Parietal lobe (tissue), 2 donors: ENCODE measurements at places on chromosomes 11 and 22. TPM values are rescaled to one million over a fixed set of nuclear protein-coding genes. Genes with fewer than 3 reads are reported as not detected.

DDIAS gene
- 2.5 TPM for total RNA-seq

FAM111B gene
- total RNA-seq, result 7.2 TPM

VPREB1 gene
- not detected for total RNA-seq

RIMBP3C gene
- 1.3 TPM for total RNA-seq

MMP8 gene
- total RNA-seq, result not detected

OR10G6 gene
- total RNA-seq, result not detected

EXPH5 gene
- total RNA-seq, result 0.94 TPM

SLC22A9 gene
- not detected for total RNA-seq

ART1 gene
- not detected for total RNA-seq

HMGXB4 gene
- 39.4 TPM for total RNA-seq

MTFP1 gene
- 0.94 TPM for total RNA-seq

TXNRD2 gene
- 16.3 TPM for total RNA-seq

SLC22A8 gene
- not detected for total RNA-seq

C11orf16 gene
- not detected for total RNA-seq

CASP12 gene
- total RNA-seq, result not detected

HTR3A gene
- total RNA-seq, result 0.63 TPM

TMPRSS13 gene
- total RNA-seq, result 0.63 TPM

DPAGT1 gene
- 11.6 TPM for total RNA-seq

BCO2 gene
- 12.5 TPM for total RNA-seq

MS4A6E gene
- not detected for total RNA-seq

SPECC1L gene
- 63.9 TPM for total RNA-seq

PDGFB gene
- 1.6 TPM for total RNA-seq

KCNJ1 gene
- total RNA-seq, result not detected

SMTNL1 gene
- not detected for total RNA-seq

ATL3 gene
- 17.2 TPM for total RNA-seq

MIOX gene
- not detected for total RNA-seq

MRGPRX3 gene
- total RNA-seq, result not detected

RFPL1 gene
- total RNA-seq, result not detected

OR2D2 gene
- 2.2 TPM for total RNA-seq

CFAP300 gene
- total RNA-seq, result 2.5 TPM

CHST1 gene
- total RNA-seq, result 15.3 TPM

PIWIL4 gene
- total RNA-seq, result 13.8 TPM

GNB1L gene
- total RNA-seq, result 7.8 TPM

GGTLC2 gene
- total RNA-seq, result not detected

LINC01488 gene
- total RNA-seq, result not detected

SPTBN2 gene
- total RNA-seq, result 182 TPM

C11orf52 gene
- total RNA-seq, result not detected
